A673 (cell line): ENCODE measurements at places on chromosomes 11 and 22. TPM values are rescaled to one million over a fixed set of nuclear protein-coding genes. Genes with fewer than 3 reads are reported as not detected.

Gene TMPRSS4
- total RNA-seq: not detected in 2 replicates

Gene PICALM
- total RNA-seq: 168 and 174 TPM in 2 replicates

Gene MUC15
- not detected in 2 replicates for total RNA-seq

Gene SCUBE2
- 1.1 and 1.4 TPM in 2 replicates for total RNA-seq

Gene OR52E8
- not detected in 2 replicates for total RNA-seq

Gene PANX3
- total RNA-seq: not detected in 2 replicates

Gene TYR
- not detected in 2 replicates for total RNA-seq

Gene TMEM121B
- total RNA-seq: 2.5 and 3.0 TPM in 2 replicates

Gene GAL3ST1
- total RNA-seq: 0.58 and 0.83 TPM in 2 replicates

Gene OSM
- total RNA-seq: not detected in 2 replicates

Gene MPPED2
- total RNA-seq: 2.0 and 3.4 TPM in 2 replicates
